ENCODE measurements at places on chromosomes 11 and 22.
A peak's percentile ranks its signal among the peaks of the same experiment; 100 is the strongest.

DNA sequence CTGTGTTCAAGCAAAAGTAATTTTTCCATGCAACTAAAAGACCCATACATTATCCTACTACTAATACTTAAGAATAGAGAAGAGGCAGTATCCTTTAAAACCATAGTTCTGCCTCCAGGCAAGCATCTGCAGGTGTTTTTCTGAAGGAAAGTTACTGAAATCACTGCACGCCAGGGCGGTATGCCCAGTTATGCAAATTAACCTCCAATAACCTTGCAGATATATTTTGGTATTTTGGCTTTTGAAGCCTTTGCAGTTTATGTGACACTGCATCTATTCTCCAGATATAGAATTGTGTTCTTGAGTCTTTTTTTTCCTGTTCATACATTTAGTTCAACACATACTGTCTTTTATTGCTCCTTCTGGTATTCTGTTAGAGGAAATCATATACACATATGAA is 346.2 kb upstream of the PDGFD start:
- DNase-seq = no peak
- H3K27ac ChIP-seq = no peak overlapping the region
- no peaks in the 10 kb centered on the region for H3K36me3 ChIP-seq
- H3K4me1 ChIP-seq = no peaks in the 10 kb centered on the region

GRCh38 chr11:57310091-57310490 is 14.7 kb downstream of the TNKS1BP1 start:
- H3K4me1 ChIP-seq = peaks cover 14% of the 10 kb centered on the region
- no peak overlapping the region for H3K4me3 ChIP-seq
- H3K27me3 ChIP-seq = no peaks in the 10 kb centered on the region
- no peak for DNase-seq

GRCh38 chr11:117972629-117973502 is 13.3 kb upstream of the IL10RA start:
- H3K27ac ChIP-seq = peak overlapping the region; percentile 34
- DNase-seq = no peak
- H3K4me3 ChIP-seq = peak overlapping the region; percentile 21

DNA sequence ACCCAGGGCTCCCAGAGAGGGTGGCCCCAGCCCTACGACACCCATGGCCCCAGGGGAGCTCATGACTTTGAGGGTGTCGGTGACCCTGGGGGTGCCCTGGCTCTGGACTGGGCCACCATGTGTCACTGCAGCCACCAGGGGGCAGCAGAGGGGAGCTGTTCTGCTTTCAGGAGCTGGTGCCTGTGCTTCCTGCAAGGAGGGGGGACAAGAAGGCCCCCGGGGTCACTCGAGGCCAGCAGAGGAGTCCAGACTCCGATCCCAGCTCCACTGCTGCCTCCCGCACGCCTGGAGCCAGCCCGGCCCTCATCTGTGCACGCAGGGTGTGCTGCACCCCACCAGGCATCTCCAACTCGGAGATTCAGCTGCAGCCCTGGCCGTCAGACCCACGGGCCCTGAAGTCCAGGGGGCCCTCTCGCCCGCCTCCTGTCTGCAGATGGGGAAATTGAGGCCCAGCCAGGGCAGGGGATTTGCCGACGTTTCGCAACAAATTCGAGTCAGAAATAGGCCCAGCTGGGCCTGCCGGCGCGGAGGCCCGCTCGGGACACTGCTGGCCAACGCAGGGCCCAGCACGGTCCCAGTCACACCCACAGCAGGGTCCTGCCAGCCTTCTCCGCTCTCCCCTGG is 29.5 kb upstream of the WNT7B start:
- no peak overlapping the region for H3K4me3 ChIP-seq
- no peaks in the 10 kb centered on the region for H3K36me3 ChIP-seq
- no peaks in the 10 kb centered on the region for H3K27me3 ChIP-seq
- no peak overlapping the region for H3K27ac ChIP-seq

GRCh38 chr22:48366056-48366455 is 1461.6 kb downstream of the BRD1 start:
- no peak overlapping the region for H3K4me3 ChIP-seq
- H3K36me3 ChIP-seq = no peaks in the 10 kb centered on the region
- no peak overlapping the region for H3K27ac ChIP-seq
- no peak for DNase-seq
- no peaks in the 10 kb centered on the region for H3K4me1 ChIP-seq

- peaks cover 21% of the 10 kb centered on the region for H3K4me1 ChIP-seq
- no peak for DNase-seq
- no peaks in the 10 kb centered on the region for H3K27me3 ChIP-seq
- no peak overlapping the region for H3K27ac ChIP-seq
Observed at GRCh38 chr11:86463120-86463519, 88.4 kb downstream of the CCDC81 start.
